ENCODE measurements at places on chromosomes 2 and 18.

GRCh38 chr2:205593891-205594290 is 88.4 kb upstream of the NRP2 start:
- DNase-seq = no peak

- DNase-seq = no peak
Observed at GRCh38 chr18:49335677-49336076, 124.8 kb downstream of the DYM start.

DNA sequence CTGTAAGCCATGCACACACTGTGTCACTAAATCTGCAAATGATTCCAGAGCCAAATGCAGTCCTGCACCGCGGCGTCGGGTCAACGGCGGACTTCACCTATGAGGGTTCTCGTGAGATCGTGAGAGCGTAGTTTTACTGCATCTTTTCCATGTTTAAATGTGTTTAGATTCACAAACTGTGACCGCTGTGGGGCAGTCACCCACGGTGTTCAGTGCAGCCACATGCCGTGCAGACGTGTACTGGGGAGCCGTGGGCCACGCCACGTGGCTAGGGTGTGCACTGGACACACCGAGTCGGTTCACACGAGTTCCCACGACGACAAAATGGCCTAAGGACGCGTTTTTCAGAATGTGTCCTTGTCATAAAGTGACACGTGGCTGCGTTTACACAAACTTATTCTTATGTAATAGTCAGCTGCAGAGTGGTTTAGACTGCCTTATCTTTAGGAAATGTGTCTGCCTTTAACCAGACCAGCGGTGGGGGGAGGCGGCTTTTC is 34.1 kb downstream of the NFATC1 start:
- no peak for DNase-seq

GRCh38 chr2:191018643-191019119 is 4.7 kb upstream of the STAT1 start:
- no peak for DNase-seq

DNA sequence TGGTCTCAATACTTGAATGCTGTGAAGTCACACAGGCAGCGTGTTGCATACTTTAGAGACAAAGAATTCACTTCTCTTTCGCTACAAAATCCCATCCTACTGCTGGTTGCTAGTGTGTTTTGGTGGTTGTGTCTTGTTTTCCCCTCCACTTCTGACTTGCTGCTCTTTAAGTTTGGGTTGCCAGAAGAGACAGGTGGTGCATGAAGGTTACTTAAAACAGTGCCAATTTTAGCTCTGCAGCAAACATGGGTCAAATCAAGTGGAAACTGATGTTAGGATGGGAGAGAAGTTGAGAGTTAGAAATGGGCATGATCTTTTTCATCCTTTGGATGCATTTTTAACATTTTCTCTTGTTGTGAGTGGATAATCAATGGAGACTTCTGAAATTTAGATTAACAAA is 136.2 kb upstream of the KCNH7 start:
- DNase-seq = no peak

- DNase-seq = no peak
Observed at GRCh38 chr2:98013407-98014042, 17.8 kb upstream of the TMEM131 start.

DNA sequence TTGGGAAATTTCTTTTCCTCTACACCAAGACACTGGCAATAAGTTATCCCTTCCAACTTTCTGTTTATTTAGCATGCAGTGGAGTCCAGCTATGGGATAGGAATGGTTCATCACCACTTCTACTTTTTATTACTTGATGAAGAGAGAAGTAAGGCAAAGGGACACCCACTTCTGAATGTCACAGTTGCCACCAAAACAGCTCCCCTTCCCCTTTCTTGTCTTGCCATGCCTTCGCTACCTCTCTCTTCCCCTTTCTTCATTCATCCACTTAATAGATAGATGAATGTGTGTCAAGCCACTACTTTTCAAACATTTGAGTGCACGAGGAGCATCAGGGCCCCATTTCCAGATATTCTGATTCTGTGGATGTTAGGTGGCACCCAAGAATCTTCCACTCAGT is 59.6 kb downstream of the KCTD18 start:
- DNase-seq = no peak

- peak; percentile 77 for DNase-seq
Observed at GRCh38 chr2:106542746-106543359, 55.7 kb downstream of the CD8B2 start.

- DNase-seq = no peak
Observed at GRCh38 chr2:146917431-146918042, 927.3 kb upstream of the ACVR2A start.

- no peak for DNase-seq
Observed at GRCh38 chr2:129796225-129796624, 183.2 kb upstream of the RAB6C start.

DNA sequence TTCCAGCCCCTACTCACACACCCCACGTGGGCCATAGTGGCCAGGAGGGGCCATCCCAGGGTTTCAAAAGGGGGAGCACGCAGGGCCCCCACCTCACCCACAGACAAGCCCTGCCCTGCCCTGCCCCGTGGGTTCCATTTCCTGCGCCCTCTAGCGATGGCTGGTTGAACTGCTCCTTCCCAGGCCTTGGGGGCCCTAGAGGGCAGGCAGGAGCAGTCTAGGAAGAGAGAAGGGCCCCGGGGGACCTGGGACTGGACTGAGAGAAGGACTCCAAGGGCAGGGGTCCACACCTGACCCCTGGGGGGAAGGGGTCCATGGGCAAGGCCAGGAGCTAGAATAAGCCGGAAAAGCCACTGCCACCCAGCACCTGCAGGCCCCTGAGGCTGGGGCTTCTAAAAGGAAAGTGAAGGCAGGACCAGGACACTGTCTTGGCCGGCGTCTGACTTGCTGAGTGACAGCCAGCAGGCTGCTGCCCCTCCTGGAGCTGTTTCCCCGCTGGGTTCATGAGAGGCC is 10.1 kb downstream of the CYP26B1 start:
- DNase-seq = peak; percentile 53

DNA sequence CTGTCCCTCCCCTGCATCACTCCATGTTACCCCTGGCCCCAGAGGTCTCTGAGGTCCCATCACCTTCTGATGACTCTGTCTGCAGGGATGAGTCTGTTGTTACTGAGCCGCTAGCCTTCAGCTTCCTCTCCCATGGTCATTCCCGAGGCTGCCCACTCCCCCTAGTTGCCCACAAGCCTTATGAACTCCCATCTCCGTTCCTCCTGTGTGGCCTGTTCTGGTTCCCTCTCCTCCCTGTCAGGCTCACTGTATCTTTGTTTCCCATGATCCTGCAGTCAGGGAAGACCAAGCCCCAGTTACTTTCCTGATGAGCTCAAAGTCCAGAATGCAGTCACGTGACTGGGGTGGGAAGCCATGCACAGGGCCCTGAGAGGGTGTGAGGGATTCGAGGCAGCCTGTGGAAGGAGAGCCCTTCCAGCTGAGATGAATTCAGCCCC is 39.5 kb downstream of the INPP4A start:
- DNase-seq = no peak

- DNase-seq = no peak
Observed at GRCh38 chr2:121992700-121993099, 237.2 kb downstream of the TSN start.

GRCh38 chr2:4140281-4140970 is 437.1 kb downstream of the DCDC2C start:
- DNase-seq = no peak

DNA sequence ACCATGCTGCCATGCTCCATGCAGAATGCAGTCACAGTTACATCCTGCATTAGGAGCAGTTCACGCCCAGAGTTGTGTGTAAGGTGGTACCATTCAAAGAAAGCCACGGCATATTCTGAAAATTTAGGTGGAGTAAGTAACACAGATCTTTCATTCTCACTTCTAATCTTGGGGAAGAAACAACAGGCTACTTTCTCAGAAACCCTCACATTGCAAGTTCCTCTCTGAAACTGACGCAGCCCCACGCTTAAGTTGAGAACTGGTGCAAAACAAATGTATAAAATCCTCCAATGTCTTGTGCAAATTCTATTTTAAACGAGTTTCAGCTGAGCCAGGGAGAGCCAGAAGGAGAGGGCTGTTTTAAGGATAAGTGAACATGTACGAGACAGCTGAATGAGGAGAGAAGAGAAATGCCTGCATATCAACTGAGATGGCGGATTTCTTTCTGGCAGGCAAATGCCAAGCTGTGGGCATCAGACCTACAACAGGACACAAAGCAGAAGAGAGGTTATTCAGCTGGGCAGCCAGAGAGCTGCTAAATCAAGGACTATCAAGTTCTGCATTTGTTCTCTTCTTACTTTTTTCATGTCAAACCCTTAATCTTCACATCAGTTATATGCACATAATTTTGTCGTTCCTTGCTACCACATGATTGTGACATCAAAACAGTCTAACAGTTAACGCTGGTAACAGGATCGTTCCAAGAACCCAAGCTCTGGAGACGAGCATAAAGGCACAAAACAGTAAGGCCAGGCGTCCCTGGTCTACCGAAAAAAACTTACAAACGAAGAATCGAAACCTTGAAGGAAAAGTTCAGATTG is 6.4 kb downstream of the ARL4C start:
- DNase-seq = peak; percentile 29

DNA sequence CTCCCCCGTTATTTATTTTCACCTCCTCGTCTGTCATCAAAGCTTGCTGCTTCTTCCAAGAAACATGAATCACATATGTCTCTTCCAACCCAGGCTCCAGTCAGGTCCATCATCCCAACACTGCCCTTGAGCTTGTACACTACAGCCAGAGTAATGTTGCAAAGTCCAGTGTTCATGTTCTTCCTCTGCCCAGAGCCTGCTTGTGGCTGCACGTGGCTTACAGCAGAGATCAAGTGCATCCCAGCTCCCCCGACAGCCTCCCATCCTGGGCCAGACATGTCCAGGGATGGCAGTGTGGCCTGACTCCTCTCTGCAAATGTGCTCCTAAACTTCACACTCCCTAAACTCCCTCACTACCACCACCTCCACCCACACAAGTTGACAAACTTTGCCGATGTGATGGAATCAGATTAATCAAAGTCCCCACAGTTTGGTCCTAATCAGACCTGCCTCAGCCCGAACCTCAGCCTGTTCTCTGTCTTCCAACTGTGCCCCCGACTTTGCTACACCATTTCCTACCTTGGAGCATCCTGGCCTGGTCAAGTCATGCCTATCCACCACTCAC is 54.2 kb upstream of the MAPRE3 start:
- DNase-seq = no peak

Data from activated CD4-positive, alpha-beta T cell treated with anti-CD3 and anti-CD28 coated beads, Interleukin-2, amount 50 U/mL, for 4 hours (primary cell).